Activated CD4-positive, alpha-beta memory T cell treated with anti-CD3 and anti-CD28 coated beads for 36 hours (primary cell): ENCODE measurements at places on chromosomes 5 and 9. TPM values are rescaled to one million over a fixed set of nuclear protein-coding genes. Genes with fewer than 3 reads are reported as not detected.

The CFAP77 gene
- not detected for total RNA-seq

The PTTG1 gene
- 236 TPM for total RNA-seq

The SAXO1 gene
- total RNA-seq, result not detected

The DMRTA1 gene
- not detected for total RNA-seq

DNA sequence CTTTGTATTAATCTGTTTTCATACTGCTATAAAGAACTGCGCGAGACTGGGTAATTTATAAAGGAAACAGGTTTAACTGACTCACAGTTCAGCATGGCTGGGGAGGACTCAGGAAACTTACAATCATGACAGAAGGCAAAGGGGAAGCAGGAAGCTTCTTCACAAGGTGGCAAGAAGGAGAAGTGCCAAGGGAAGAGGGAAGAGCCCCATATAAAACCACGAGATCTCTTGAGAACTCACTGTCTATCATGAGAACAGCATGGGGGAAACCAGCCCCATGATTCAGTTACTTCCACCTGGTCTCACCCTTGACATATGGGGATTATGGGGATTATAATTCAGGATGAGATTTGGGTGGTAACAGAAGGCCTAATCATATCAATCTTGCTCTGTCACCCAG lies 60.9 kb upstream of the CHD1 start:
- DNase-seq, result no peak
